CD4-positive, alpha-beta T cell treated with Interleukin-15 for 4 hours (primary cell): ENCODE measurements at places on chromosomes 2 and 18.

DNA sequence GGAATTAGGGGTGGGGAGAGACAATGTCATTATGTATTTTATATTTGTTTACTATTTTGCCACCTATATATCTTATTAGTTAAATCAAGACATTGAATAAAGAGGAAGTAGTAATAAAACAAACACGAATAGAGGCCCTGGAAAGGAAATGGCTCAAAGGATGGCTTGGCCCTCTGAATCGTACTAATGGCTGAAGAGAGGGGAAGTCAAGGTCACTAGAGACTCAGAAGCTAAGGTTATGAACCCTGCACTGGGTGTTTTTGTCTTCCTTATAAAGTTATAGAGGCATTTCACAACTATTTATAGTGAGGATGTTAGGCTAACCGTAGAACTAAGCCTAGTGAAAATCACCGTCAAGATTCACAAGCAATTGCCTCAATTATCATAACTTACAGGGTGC lies 685.9 kb downstream of the ARHGAP15 start:
- no peak for DNase-seq

DNA sequence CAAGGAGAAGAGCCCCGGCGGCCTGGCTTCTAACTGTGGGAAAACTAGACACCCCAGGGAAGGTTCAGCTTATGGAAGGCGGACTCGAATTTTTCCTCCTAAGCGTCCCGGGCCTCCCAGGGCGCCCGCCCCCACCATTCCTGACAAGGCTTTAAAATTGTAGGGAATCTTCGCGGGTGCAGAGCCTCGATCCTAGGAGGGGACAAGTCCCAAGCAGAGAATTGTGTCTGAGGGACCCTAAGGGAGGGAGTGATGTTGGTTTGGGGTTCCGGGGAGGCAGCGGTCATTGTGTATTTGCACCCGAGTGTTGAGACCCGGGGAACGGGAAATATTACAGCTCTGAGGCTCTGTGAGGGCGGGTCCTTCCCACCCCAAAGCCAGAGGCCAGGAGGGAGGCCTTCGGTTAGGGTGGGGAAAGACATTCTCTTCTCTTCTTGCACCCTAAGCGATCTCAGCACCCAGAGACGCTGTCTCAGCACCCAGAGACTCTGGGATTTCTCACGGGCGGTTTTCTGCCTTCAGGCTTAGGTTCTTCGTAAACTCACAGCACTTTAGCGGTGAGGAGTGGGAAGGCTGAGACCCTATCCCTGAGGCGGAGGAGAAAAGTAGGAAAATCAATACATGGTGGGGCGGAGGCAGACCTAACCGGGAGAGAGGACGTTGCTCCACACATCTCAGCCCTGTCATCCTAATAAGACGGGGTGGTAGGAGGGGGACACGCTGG lies 7.6 kb downstream of the OSR1 start:
- DNase-seq, result no peak

DNA sequence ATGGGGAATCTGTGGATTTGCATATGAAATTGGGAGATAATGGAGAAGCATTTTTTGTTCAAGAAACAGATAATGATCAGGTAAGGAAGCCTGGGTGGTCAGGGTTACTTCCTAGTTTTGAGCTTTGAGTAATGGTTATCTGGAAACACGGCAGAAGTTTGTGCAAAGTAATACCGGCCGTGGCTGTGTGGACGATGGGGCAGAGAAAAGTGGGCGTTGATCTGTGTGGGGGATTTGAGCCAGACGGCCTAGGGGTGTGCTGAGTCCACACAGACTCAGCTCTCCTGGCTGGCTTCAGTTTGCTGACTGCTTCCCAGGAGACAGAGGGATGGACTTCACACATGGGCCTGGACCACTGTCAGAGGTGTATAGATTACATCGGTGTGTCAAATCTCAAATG lies 21.3 kb downstream of the LPIN1 start:
- no peak for DNase-seq

DNA sequence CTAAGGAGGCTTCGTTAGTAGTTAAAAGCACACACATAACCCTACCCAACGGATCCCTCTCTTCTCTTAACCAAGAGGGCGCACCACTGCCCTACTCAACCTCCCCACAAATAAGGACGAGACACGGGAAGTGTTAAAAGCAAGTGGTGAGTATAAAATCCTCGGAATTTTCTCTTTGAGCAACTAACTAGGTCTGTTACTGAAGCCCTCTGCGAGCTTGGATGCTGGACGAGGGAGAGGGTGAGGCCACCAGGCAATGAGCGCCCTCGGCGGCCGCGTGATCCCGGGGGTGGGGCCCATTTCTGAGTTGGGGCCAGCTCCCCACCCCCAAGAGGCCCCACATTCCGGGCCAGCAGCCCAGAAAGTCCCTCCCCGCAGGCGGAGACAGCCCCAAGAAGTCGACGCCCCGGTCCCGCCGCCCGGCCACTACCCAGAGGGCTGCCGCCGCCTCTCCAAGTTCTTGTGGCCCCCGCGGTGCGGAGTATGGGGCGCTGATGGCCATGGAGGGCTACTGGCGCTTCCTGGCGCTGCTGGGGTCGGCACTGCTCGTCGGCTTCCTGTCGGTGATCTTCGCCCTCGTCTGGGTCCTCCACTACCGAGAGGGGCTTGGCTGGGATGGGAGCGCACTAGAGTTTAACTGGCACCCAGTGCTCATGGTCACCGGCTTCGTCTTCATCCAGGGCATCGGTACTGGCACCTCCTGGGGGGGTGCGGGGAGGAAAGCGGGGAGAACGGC lies at the start of gene CYBRD1:
Gene CYBRD1, plus strand, starts transcription at position 423 of the 736 bp plus-strand sequence. Its CDS starts 72 bp downstream, at position 495.
- DNase-seq, result no peak
